AG09319 (cell line): ENCODE measurements at places on chromosomes 3 and 15.

DNA sequence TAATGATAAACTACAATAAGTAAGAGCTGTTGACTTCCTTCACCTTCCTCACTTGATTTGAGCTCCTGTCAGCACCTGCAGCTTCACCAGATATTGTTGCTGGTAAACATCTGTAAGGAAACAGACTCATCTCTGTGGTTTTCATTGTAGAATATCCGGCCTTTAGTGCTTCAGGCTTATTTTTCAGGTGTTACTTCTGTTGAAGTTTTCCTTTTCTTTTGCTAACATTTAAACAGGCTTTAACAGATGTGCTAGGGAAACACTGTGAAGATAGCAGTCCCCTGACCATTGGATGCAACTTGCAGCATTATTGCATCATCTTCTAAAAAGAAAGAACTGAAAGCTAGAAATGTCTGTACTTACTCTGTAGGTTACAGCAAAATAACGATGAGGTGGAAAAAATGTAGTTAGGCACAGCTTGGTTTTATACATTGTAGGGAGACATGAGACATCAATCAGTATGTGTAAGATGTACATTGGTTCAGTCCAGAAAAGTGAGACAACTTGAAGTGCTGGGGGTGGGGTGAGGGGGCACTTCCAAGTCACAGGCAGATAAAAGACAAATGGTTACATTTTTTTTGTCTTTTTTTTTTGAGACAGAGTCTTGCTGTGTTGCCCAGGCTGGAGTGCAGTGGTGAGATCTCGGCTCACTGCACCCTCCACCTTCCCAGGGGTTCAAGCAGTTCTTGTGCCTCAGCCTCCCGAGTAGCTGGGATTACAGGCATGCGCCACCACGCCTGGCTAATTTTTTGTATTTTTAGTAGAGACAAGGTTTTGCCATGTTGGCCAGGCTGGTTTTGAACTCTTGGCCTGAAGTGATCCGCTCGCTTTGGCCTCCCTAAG, 10.2 kb downstream of the EDEM1 start:
- DNase-seq: peak; percentile 32

- no peak for DNase-seq
Measured at GRCh38 chr3:195032106-195032759, 238.7 kb downstream of the XXYLT1 start.

DNA sequence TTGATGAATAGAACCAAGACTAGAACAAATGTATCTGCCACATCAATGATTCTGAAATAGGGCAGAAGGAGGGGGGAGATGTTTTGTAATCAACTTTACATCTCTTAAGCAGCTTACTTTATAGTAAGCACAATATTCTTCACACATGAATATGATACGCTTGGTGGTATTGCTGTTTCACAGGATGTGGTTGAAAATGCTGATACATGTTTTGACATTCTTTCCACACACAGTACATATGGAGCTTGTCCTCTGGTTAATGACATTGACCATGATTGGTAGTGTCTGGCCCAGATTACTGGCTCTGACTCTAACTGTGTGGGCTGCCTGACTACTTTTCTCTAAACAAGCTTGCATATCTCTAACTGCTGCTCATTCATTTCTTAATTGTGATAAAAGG, 168.9 kb downstream of the KLHL25 start:
- DNase-seq: no peak

DNA sequence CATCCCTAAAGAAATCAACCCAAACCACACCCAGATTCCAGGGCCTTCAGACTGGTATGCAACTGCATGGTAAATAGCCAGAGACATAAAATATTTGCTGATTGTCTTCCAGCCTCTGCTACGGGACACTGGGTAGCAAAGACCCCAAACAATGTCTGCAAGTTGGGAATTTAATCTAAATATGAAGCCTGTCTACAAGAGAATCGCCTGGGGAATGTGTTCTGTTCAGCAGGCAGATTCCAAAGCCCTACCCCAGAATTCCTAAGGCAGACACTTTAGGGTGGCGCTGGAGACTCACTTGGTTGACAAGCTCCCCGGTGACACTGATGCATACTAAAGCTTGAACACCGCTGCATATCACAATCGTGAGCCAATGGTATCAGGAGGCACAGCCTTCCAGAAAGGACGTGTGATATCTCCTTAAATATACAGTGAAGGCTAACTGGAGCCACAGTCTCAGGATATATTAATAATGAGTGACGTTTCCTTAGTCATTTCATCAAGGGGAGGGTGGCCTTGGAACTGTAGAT, 684.1 kb downstream of the NTRK3 start:
- DNase-seq: no peak

DNA sequence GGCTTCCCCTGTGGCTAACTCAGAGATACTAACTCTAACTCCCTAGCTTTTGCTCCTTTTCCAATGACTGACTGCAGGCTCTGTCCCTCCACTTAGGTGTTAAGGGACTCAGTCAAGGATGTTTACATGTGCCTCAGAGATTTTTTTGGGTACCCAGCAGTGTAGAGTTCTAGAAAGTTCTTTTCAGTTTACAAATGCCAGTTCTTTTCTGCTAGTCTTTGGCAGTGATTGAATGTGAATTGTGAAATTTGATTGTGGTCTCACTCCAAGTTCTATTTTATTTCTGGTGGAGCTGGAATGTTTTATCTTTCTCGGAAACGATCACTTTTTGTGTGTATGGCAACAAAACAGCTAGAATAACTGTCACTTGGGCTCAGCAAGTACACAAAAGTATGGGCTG, 60.6 kb downstream of the IL1RAP start:
- no peak for DNase-seq

GRCh38 chr15:57563416-57563815, 28.3 kb upstream of the MYZAP start:
- DNase-seq: no peak

DNA sequence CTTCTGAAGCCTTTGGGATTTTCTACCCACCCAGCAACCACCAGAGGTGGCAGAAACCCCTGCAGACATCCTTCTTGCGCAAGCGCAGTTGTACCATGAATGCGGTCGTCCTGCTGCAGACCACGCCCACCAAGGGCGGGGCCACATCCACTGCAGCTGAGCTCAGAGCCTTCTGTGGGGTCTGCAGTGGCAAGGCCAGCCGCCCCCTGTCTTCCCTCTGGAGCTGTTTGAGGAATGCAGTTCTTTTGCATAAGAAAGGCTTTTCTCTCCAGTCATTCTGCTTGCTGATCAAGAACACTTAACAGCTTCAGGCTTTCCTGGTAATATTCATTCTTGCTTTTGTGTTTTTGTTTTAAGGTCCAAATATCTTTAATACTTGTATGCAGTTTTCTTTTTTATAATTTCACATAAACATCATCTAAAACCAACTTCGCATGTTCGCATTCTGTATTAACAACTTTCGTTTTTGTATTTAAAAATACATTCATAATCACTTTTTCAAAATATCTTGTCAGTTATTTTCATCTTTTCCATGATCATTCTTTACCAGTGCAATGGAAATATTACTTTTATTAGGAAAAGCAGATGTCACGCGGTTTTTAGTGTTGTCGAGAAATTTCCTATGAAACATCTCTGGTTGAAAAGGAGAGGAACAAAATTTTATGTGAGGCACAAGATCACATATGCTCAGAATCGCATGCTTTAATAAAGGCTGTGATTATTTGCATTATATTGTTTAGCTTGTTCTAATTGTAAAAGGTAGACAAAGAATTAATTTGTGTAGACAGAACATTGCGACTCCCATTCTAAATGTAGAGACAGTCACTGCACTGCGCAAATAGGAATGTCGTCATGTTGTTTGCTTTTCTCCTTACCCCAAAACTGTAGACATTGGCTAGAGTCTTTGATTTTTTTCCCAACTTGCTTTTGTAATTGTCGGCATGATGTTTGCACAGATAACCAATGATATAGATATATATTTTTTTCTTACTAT, 98.1 kb upstream of the SNRPN start:
- no peak for DNase-seq

GRCh38 chr3:150544041-150544440, 2.3 kb downstream of the SERP1 start:
- DNase-seq: no peak

DNA sequence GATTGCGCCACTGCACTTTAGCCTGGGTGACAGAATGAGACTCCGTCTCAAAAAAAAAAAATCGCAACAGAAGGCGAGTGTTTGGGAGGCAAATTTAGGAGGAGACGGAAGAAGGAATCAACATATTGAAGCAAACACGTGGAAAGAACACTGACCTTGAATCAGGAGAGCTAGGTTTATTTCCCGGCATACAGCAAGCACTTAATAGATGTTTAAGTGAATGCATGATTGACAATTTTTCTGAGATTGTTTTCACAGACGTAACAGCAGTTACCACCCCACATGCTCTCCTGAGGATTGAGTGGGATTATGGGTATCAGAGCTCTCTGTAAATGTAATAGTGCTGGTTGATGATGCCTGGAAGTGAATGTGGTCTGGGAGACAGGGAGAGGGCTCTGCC, 5.6 kb upstream of the RPP25 start:
- no peak for DNase-seq
